ENCODE measurements at places on chromosomes 16 and 17. TPM values are rescaled to one million over a fixed set of nuclear protein-coding genes. Genes with fewer than 3 reads are reported as not detected.

Gene ACSF2
- polyA plus RNA-seq, result 129 TPM

Gene AP1G1
- polyA plus RNA-seq, result 66.8 TPM

Gene MRPS23
- polyA plus RNA-seq, result 35.8 TPM

Gene LHX1
- polyA plus RNA-seq, result 0.01 TPM

Gene ADGRG1
- polyA plus RNA-seq, result 47.8 TPM

Gene ATP2A1
- 3.8 TPM for polyA plus RNA-seq

Gene VMO1
- 1.3 TPM for polyA plus RNA-seq

Gene CTCF
- polyA plus RNA-seq, result 23.7 TPM

Gene STX1B
- polyA plus RNA-seq, result 1.5 TPM

Gene MPRIP
- 219 TPM for polyA plus RNA-seq

Gene TRAPPC1
- 132 TPM for polyA plus RNA-seq

Gene CACNG5
- not detected for polyA plus RNA-seq

Gene RAB37
- 1.8 TPM for polyA plus RNA-seq

Gene TMC5
- 83.0 TPM for polyA plus RNA-seq

Gene YBX2
- 4.9 TPM for polyA plus RNA-seq

DNA sequence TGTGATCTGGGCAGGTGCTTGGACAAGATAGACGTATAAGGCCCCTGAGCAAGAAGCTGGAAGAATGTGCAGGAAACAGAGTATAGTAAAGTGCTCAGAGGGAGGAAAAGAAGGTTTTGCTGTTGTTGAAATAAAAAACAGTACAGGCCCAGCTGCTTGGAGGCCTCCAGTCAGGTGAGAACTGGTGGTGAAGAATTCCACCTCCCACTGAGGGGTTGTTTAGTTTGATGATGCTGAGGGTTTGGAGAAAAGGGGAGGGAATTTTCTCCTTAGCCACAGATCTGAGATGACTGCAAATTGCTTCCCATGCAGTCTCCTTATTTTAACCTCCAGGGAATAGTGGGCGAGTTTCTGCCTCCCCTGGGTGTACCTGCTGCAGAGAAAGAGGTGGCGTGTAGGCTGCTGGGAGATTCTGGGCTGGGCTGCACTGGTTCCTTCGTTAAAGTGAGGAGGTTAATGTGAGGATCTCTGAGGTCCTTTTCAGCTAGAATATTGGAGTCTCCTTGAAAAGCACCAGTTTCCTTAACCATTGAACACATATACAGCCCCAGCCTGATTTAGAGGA is 25.8 kb downstream of the SMPD3 start:
- DNase-seq, result no peak
- peaks cover 2% of the 10 kb centered on the region for H3K36me3 ChIP-seq
- no peak overlapping the region for H3K4me3 ChIP-seq

- no peak for DNase-seq
- peaks cover 10% of the 10 kb centered on the region for H3K36me3 ChIP-seq
- peak overlapping the region; percentile 77 for H3K27ac ChIP-seq
- H3K4me3 ChIP-seq, result peak overlapping the region; percentile 8
- no peaks in the 10 kb centered on the region for H3K27me3 ChIP-seq
- peaks cover 4% of the 10 kb centered on the region for H3K4me1 ChIP-seq
Observed at GRCh38 chr16:83952587-83952939, 477 bp upstream of the OSGIN1 start.

GRCh38 chr17:27939474-27940465 is 46.6 kb upstream of the LYRM9 start:
- no peaks in the 10 kb centered on the region for H3K27me3 ChIP-seq
- H3K4me1 ChIP-seq, result no peaks in the 10 kb centered on the region
- H3K27ac ChIP-seq, result no peak overlapping the region

- H3K4me1 ChIP-seq, result no peaks in the 10 kb centered on the region
- H3K36me3 ChIP-seq, result no peaks in the 10 kb centered on the region
- no peaks in the 10 kb centered on the region for H3K27me3 ChIP-seq
Observed at GRCh38 chr17:53133876-53134275, 688.9 kb upstream of the KIF2B start.

GRCh38 chr17:15273141-15273793 is 8.1 kb upstream of the PMP22 start:
- H3K27me3 ChIP-seq, result no peaks in the 10 kb centered on the region
- H3K4me1 ChIP-seq, result no peaks in the 10 kb centered on the region
- no peak overlapping the region for H3K4me3 ChIP-seq
- no peaks in the 10 kb centered on the region for H3K36me3 ChIP-seq
- peak overlapping the region; percentile 65 for H3K27ac ChIP-seq

- H3K36me3 ChIP-seq, result no peaks in the 10 kb centered on the region
- H3K27me3 ChIP-seq, result no peaks in the 10 kb centered on the region
- no peaks in the 10 kb centered on the region for H3K4me1 ChIP-seq
- no peak overlapping the region for H3K4me3 ChIP-seq
- H3K27ac ChIP-seq, result peak overlapping the region; percentile 83
Observed at GRCh38 chr17:41800601-41801373, 11.0 kb downstream of the P3H4 start.

DNA sequence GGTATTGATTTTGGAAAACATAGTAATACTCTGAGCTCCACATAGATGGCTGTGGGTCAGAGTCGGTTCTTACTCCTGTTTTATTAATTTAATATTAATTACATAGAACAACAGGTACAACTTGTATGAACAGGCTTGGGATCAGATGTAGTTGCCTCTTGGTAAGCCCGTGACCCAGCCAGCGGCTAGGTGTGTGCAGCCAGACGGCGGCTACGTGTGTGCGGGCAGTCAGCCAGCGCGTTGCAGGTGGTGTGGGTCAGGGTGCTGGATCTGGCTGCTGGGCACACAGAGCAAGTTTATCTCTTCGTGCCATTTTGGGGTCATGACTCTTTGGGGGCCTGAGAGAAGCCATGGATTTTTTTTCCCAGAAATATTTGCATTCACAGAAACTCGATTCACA is 30.3 kb downstream of the DBNDD1 start:
- no peaks in the 10 kb centered on the region for H3K27me3 ChIP-seq
- H3K4me1 ChIP-seq, result no peaks in the 10 kb centered on the region
- no peak for DNase-seq

- H3K4me1 ChIP-seq, result peaks cover 5% of the 10 kb centered on the region
- H3K36me3 ChIP-seq, result peaks cover 5% of the 10 kb centered on the region
- H3K4me3 ChIP-seq, result peak overlapping the region; percentile 91
- peak overlapping the region; percentile 66 for H3K27ac ChIP-seq
- no peaks in the 10 kb centered on the region for H3K27me3 ChIP-seq
Observed at GRCh38 chr16:1781254-1781653, 1.1 kb downstream of the SPSB3 start.

- H3K27me3 ChIP-seq, result peaks cover 9% of the 10 kb centered on the region
- peak within 1 kb of the TSS; percentile 83 for H3K4me3 ChIP-seq
- DNase-seq, result peak; percentile 98
- peaks cover 2% of the 10 kb centered on the region for H3K36me3 ChIP-seq
- no peaks in the 10 kb centered on the region for H3K4me1 ChIP-seq
Observed at GRCh38 chr16:2911638-2912329, at the start of gene FLYWCH1. Gene FLYWCH1, plus strand, starts transcription at chr16:2911931. Its CDS starts 17,755 bp downstream, at chr16:2929686.

- peaks cover 8% of the 10 kb centered on the region for H3K4me1 ChIP-seq
- H3K27me3 ChIP-seq, result no peaks in the 10 kb centered on the region
- no peak for DNase-seq
- H3K36me3 ChIP-seq, result no peaks in the 10 kb centered on the region
Observed at GRCh38 chr16:14071576-14072271, 605 bp downstream of the MRTFB start.

DNA sequence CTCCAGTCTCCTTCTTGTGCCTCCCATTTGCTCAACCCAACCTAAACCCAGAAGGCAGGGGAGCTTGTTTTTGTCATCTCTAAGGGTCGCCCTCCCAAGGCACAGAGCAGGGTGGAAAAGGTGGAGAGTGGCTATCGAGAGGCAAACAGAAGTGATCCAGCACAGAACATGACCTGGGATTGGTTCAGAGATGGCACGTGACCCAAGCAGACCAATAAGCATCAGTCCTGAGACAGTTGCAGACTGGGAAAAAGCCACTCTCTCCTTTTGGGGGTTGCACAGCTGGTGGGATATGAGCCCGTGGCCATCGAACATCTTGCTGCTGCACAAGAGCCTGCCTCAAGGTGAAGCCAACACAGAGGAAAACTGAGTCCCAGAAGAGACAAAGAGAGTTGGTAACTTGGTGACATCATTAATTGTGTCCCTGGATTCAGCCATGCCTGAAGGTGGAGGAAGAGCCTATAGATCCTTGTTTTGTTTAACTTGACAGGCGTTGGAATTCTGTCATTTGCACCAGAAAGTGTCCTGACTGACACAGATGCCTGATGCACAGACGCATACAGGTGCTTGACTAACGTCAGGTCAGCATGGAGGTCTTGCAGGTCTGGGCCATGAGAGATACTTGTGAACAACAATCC is 28.2 kb upstream of the CSNK2A2 start:
- no peaks in the 10 kb centered on the region for H3K36me3 ChIP-seq
- H3K27ac ChIP-seq, result no peak overlapping the region

DNA sequence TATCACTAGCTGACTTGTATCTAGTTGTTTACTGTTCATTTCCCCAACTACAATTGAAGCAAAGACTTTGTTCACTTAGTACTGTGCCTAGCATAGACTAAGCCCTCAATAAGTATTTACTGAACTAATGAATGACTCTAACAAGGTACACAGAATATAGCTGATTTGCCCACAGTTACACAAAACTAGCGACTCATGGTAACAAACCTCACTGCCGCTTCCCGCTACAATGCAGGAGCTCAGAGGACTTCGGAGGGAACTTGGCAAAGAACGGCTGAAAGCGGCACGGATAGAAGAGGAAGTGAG is 524 bp downstream of the EFTUD2 start:
- no peak for DNase-seq
- H3K4me3 ChIP-seq, result peak overlapping the region; percentile 75
- no peaks in the 10 kb centered on the region for H3K4me1 ChIP-seq
- H3K27ac ChIP-seq, result peak overlapping the region; percentile 84
- H3K36me3 ChIP-seq, result peaks cover 2% of the 10 kb centered on the region
- no peaks in the 10 kb centered on the region for H3K27me3 ChIP-seq

GRCh38 chr16:87515475-87516330 is 22.9 kb upstream of the ZCCHC14 start:
- no peaks in the 10 kb centered on the region for H3K4me1 ChIP-seq
- no peak for DNase-seq
- H3K4me3 ChIP-seq, result no peak overlapping the region
- H3K36me3 ChIP-seq, result no peaks in the 10 kb centered on the region

- no peak overlapping the region for H3K4me3 ChIP-seq
- H3K36me3 ChIP-seq, result peaks cover 6% of the 10 kb centered on the region
- no peak for DNase-seq
- H3K4me1 ChIP-seq, result no peaks in the 10 kb centered on the region
- no peaks in the 10 kb centered on the region for H3K27me3 ChIP-seq
- peak overlapping the region; percentile 37 for H3K27ac ChIP-seq
Observed at GRCh38 chr17:81250286-81251093, 11.4 kb downstream of the NDUFAF8 start.

DNA sequence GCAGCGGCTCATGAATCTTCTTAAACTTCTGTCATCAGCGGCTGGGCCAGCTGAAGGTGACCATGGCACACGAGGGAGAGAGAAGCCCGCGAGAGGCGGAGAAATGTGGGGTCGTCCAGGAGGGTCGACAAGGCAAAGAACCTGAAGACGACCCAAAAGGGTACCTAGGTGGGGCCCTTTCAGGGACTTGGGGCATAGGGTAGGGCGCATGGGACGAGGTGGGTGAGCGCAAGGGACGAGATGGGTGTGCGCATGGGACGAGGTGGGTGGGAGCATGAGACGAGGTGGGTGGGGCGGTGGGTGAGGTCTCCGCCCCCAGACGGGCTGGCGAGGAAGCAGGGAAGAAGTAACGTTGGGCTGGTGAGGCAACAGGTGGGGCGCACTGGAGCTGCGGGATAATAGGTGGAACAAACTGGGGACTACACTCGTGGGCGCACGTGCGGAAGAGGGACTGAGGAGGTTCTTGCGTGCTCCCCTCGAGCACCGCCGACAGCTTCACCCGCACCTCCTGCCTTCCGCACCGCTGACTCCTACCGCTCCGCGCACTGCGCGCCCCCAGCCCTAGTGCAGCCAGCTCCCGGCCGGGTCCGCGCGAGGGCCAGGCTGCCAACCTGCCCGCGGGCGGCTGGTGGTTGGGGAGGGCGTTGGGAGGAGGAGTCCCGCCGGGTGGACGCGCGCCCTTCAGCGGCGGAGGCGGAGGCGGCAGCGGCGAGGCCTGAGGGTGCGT is 23.2 kb upstream of the CRYM start:
- no peaks in the 10 kb centered on the region for H3K4me1 ChIP-seq
- H3K36me3 ChIP-seq, result no peaks in the 10 kb centered on the region
- no peak overlapping the region for H3K27ac ChIP-seq
- peak; percentile 87 for DNase-seq
- H3K27me3 ChIP-seq, result no peaks in the 10 kb centered on the region

DNA sequence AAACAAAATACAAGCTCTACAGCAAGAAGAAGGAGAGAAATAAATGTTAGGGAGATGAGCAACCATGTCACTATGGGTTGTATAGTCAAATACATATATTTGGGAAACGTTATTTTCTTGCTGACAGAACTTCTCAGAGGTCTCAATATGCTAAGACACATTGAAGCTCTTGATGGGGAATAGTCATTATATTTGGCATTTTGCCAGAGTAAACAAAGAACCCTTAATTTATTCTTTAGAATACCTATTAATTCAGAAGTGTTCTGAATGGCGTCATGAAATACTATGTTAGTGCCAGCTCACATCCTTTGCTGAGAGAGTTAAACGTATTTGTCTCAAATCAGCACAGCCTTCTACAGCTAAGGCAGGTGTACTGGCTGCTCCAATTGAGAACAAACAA is 458.9 kb downstream of the CDH13 start:
- no peaks in the 10 kb centered on the region for H3K4me1 ChIP-seq
- H3K27ac ChIP-seq, result no peak overlapping the region
- DNase-seq, result no peak

DNA sequence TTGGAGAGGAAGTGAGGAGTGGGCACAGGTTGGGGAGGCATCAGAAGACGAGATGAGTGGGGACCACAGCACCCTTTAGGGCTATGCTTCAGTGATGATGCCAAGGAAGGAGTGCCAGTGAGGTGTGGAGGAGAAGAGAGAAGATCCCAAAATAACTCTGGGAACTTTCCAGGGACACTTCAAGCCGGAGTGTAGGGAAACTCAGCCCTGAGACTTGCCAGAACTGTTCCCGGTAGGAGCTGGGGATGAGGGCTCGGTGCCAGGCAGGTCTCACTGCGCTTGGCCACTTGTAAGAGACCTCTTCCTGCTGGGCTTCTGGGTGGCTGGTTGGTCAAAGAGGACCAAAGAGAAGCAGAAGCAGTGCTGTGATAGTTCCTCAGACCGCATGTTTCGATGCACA is 63.6 kb downstream of the SHISA6 start:
- H3K27me3 ChIP-seq, result no peaks in the 10 kb centered on the region
- H3K36me3 ChIP-seq, result no peaks in the 10 kb centered on the region
- H3K4me3 ChIP-seq, result no peak overlapping the region
- no peak overlapping the region for H3K27ac ChIP-seq
- DNase-seq, result no peak

- no peaks in the 10 kb centered on the region for H3K27me3 ChIP-seq
- peak overlapping the region; percentile 93 for H3K27ac ChIP-seq
Observed at GRCh38 chr17:74443516-74444296, 11.8 kb downstream of the GPRC5C start.

DNA sequence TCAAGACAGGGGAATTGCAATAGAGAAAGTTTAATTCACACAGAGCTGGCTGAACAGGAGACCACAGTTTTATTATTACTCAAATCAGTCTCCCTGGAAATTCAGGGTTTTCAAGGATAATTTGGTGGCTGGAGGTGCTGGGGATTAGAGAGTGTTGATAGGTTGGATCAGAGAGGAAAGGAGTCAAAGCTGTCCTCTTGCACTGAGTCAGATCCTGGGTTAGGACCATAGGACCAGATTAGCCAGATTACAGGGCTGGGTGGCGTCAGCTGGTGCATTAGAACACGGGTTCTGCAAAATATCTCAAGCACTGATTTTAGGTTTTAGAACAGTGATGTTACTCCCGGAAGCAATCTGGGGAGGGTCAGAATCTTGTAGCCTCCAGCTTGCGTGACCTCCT is 1.8 kb upstream of the NSMCE1 start:
- H3K4me3 ChIP-seq, result no peak overlapping the region
- H3K4me1 ChIP-seq, result peaks cover 22% of the 10 kb centered on the region
- H3K36me3 ChIP-seq, result no peaks in the 10 kb centered on the region
- no peak for DNase-seq
